ENCODE measurements at places on chromosomes 7 and 10.
A peak's percentile ranks its signal among the peaks of the same experiment; 100 is the strongest.

DNA sequence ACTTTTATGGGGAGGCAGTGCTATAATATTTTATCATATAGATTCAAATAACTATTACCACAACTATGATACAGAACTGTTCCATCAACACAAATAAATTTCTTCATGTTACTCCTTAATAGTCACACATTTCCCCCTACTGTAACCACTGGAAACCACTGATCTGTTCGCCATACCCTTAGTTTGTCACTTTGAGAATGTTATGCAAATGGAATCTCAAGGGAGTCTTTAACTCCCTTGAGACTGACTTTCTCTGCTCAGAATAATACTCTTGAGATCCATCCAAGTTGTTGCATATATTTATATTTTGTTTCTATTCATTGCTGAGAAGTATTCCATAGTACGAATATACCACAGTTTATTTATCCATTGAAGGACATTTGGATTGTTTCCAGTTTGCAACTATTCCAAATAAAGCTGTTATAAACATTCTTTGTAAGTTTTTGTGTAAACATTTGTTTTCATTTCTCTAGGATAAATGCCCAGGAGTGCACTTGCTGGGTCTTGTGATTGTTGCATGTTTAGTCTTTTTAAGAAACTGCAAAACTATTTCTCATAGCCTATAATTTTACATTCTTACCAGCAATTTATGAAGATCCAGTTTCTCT lies 19.7 kb upstream of the PON2 start:
- DNase-seq: no peak

DNA sequence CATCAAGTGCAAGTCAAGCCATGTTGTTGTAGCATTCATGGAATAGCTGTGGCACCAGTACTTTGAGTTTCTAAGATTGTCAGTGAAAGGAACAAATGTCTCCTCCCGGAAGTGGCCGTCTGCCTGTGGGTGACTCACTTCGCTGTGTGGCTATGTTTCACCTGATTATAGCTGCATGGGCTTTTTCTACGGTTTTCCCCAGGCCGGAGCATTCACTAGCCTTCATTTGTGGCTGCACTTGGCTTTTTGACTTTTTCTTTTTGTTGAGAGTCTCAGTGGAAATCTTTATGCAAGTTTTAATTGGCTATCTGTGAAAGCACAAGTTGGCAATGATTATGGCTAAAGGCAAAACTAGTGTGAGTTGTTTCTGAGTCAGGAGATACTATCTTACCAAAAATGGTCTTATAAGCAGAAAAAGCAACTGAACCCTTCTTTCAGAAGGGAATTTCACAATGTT lies 35.0 kb downstream of the SRI start:
- no peak for DNase-seq

- DNase-seq: no peak
These were observed 491.0 kb upstream of the FOXK1 start for GRCh38 chr7:4191046-4191445.

GRCh38 chr10:43013065-43013464 lies 63.8 kb upstream of the RET start:
- DNase-seq: no peak

DNA sequence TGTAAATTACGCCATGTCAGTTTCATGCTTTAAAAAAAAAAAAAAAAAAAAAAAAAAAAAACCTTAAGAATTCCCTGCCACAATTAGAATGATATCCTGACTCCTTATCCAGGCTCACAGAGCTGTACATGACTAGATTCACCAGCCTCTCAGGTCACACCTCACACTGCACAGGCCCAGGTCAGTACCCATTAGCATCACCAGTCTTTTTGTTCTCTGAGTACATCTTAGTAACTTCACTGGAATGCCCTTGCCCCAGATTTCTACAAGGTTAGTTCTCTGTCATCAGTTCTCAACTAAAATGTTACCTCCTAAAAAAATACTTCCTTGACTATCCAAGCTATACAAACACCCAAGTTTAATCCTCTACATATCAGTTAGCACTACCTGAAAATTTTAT lies 211.0 kb downstream of the LRRN3 start:
- no peak for DNase-seq

DNA sequence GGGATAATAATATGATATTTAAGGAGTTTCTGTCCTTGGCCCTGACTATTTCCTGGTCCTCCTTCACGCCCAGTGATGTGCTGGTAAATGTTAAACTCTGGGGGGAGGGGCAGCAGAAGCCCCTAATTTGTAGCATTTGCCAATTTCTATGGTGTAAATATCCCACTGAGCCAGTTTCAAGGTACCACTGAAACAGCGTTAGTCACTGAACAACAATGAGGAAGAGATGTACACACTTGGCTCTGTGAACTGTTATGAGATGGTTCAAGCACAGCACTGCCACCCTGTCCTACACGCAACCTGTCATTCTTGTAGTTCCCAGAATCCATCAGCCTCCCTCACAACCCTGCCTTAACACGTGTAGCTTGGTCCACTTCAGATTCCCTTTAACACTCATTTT lies 39.8 kb downstream of the MET start:
- DNase-seq: no peak

GRCh38 chr7:16564909-16565426 lies 38.3 kb downstream of the LRRC72 start:
- DNase-seq: peak; percentile 3

DNA sequence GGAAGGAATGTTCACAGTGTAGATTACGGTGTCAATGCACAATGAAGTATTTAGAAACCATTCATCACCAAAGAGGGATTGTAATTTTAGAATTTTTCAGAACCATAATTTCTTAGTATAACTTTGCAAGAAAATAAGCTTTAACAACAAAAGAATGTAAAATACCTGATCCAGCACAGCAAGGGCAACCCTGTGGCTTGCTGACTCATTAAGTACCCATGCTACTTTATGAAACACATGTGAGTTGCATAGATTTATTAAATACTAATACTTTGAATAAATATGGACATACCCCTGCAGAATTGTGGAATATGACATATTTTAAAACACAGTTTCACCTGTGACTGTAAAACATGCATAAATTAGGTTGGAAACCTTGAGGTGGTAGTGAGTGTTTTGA lies 281.3 kb downstream of the ZNF248 start:
- DNase-seq: no peak

- DNase-seq: no peak
These were observed 7.7 kb downstream of the CREB3L2 start for GRCh38 chr7:137994216-137994615.

- DNase-seq: no peak
These were observed 121.0 kb downstream of the HIP1 start for GRCh38 chr7:75617634-75618234.

GRCh38 chr7:2978408-2978807 lies 65.3 kb downstream of the CARD11 start:
- DNase-seq: no peak

DNA sequence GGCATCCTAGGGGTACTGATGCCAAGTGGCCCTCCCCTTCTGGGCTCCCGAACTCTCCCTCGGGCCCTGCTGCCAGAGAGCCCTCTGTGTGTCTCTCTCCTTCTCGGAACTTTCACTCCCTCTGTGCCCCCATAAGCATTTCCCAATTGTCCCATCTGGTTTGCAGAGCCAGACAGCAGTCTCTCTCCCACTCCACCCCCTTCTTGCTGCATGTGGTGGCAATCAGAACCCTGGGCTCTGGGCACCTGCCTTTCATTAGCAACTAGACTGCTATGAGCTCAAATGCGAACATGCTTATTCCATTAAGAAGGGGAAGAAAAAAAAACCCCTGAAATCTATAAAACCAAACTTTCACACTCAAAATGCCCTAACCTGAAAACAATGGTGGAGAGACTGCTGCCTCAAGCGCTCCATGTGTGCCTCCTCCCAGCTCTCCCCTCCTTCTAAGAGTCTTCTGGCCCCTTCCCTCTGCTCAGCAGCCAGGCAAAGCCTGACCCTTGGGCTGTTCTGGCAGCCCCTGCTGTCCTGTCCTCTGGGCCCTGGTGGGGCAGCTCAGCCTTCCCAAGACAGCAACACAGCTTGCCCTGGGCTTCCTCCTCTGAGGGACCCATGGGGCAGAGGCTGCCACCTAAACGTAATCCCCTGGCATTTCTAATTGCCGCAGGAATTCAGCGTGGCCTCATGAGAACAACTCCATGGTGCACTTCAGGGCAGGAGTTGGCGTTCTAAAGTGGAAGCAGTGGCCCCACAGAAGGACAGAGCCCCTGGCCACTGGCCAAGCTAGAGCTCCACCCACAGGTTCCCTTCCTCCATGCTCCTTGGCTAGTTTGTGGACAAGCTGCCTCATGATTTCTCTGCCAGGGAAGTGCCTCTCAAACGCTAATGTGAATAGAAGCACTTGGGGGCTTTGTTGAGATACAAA lies 415.4 kb downstream of the PLXNA4 start:
- peak; percentile 90 for DNase-seq

- DNase-seq: no peak
These were observed 6.9 kb downstream of the C10orf62 start for GRCh38 chr10:97596101-97597082.

DNA sequence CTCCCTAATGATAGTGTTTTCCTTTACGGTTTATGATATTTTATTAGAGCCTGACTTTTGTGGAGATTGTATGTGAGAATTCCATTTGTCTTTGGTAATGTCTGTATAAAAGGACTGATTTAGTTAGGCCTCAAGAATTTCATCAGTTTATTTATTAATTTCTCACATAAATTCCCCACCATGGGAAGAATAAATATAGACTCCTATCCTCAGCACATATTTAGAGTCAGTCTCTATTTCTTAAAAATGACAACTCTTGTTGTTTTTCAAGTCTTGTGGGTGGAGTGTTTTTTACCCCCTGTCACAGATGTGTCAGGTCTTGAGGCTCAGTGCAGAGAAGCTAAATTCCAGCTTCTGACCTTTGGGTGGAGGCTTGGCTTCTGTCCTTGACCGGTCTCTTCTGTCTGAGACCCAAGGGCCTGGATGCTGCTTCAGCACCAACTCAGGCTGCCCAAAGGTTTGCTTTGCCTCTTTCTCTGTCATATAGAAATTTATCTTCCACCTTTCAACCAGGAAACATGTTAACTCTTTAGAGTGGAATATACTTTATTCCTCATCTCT lies 117.3 kb upstream of the INHBA start:
- DNase-seq: no peak

GRCh38 chr10:51311228-51311627 lies 236.9 kb downstream of the PRKG1 start:
- no peak for DNase-seq

DNA sequence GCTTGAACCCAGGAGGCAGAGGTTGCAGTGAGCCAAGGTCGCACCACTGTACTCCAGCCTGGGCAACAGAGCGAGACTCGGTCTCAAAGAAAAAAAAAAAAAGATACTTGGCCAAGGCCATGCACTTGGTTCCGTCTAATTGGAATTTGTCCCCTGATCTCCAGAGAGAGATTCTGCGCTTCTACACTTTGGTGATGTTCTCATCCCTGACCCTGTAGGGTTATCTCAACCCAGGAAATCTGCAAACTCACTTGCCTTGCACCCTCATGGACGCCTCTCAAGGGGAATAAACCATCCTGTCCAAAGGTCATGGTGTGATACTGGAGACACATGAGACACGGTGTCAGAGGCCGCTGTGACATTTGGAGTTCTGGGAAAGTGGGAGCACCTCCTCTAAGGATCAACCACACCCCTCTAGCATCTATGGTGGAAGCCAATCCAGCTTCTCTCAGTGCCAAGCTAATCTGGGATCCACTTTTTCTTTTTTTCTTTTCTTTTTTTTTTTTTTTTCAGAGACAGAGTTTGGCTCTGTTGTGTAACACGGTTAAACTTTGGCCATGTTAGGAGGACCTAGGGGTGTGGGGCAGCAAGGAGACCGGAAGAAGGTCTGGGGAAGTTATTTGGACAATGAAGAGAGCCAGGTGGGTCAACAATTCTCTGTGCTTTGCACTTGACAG lies 7.8 kb upstream of the POR start:
- no peak for DNase-seq

GRCh38 chr7:26583094-26583648 lies 281.2 kb downstream of the SKAP2 start:
- no peak for DNase-seq

GRCh38 chr7:155913719-155914118 lies 101.5 kb upstream of the SHH start:
- DNase-seq: no peak

DNA sequence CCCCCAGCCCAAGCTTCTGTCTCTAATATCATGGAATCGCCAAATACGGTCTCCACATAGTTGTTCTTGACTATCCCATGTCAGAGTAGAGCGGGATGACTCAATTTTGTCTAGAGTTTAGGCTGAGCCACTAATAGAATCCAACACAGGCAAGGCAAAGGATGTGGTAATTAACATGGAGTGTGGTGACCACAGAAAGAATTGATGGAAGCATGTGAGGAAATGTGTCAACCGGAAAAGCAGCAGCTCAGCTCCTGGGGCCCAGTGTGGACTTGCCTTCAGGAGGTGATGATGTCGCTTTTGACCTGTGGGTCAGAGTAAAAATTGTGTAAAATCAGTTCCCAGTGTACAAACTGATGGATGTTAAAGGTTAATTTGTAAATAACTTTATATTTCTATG lies 139.3 kb upstream of the KLF6 start:
- DNase-seq: no peak

GRCh38 chr10:120517881-120518484 lies 61.0 kb downstream of the PLPP4 start:
- DNase-seq: no peak

DNA sequence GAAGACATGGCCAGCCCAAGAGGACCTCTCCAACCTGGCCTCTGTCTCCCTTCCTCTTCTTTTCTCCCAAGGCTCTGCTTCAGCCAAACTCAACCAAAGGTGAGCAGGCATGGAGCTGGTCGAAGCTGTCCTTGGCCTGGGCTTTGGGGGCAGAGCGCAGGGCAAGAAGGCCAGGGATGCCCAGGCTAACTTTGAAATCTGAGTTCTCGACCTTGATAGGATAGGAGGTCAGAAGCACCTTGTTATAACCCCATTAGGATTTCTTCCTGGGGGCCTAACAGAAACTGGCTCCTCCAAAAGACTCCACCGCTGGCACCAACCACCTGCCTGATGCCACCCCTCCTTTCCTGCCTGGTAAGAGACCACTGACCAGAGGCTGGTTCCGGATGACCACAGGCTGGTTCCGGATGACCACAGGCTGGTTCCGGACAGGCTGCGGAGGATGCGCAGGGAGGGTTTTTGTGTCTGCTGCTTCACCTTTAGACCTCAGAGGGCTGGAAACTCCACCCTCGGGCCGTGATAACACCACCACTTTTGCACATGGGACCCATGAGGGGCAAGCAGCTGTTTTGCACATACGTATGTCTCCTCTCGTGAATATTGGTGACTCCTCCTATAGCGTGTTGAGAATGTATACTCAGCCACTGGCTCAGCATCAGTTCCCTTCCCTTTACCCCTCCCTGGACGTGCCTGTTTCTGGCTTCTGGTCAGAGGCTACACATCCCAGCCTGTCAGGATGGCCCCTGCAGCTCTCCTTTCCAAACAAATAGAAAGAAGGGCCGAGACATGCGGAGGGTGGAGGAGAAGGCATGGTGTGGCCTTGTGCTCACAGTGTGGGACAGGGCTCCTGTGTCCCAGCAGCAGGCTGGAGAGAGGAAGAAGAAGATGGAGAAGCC lies 140.1 kb downstream of the DNAJB6 start:
- DNase-seq: no peak

DNA sequence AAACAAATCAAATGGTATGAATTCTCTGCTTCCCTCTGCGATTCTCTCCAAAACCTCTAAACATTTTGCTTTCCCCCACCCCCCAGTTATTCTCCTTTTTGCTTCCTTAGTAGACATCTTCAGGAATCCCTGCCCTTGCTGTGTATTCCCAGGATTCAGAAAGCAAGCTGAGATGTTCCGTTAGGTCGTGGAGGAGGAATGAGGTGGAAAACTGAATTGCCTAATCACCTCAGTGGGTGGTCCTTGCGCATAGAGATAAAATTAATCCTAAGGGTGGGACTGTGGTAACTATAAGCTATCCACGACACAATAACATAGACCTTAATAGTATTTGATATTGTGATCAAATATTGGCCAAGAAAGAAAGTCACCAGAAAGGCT lies 49.1 kb upstream of the SEMA3C start:
- no peak for DNase-seq
